ENCODE measurements at places on chromosomes 12 and 14.

- no peak for DNase-seq
Observed at GRCh38 chr12:10557329-10557728, 51.6 kb downstream of the EIF2S3B start.

DNA sequence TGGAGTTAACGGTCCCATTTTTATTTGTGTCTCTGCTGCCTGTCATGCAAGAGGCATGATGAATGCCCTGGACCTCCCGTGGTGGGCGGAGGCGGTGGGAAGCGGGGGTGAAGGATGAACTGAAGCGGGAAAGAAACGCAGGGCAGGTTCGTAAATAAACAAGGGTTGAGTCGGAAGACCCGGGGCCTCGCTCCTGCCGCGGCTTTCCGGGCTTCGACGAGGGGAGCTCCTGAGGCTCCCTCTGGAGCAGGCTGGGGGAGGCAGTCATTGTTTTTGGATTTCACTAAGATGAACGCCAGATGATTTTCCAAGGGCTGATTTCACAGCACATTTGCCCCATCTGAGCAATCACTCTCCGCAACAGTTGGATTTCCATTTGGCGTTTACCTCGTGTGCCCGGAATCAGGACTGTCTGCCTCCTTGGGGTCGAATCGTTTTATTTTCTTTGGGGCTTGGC, 130.2 kb downstream of the SLC38A6 start:
- no peak for DNase-seq

- no peak for DNase-seq
Observed at GRCh38 chr12:49647827-49648711, 24.7 kb downstream of the PRPF40B start.

DNA sequence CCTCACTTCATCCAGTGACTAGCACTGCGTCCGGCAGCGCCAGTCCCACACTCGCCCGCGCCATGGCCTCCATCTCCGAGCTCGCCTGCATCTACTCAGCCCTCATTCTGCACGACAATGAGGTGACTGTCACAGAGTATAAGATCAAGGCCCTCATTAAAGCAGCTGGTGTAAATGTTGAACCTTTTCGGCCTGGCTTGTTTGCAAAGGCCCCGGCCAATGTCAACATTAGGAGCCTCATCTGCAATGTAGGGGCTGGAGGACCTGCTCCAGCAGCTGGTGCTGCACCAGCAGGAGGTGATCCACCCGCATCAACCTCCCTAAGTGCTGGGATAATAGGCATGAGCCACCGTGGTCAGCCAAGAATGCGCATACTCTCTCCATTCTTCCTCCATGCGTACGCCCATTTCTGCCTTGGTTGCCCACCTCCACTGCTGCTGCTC, 59.9 kb downstream of the IRF2BPL start:
- DNase-seq = peak; percentile 35

GRCh38 chr14:86333493-86333892, 803.5 kb downstream of the FLRT2 start:
- no peak for DNase-seq

DNA sequence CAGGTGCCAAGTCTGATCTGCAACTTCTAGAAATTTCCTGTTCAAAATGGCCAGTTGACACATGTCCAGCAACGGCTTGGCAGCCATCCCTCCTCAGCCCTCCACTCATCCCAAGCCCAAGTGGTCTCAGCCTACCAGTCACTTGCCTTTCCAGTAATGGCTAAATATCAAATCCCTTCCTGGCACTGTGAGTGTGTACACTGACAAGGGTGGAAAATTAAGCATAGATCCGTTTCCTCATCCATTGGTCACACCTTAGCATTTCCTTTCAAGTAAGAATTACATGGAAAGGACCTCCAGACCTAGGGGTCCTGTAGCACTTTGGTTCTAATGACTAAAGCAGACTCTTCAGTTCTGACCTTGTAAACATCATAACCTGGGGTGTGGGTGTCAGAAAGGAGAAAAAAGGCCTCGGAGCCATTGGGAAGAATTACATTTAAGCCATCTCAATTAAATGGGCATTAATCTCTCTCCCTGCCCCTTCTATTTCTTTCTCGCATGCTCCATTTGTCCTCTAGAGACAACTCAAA, 15.4 kb downstream of the LLPH start:
- DNase-seq = no peak

DNA sequence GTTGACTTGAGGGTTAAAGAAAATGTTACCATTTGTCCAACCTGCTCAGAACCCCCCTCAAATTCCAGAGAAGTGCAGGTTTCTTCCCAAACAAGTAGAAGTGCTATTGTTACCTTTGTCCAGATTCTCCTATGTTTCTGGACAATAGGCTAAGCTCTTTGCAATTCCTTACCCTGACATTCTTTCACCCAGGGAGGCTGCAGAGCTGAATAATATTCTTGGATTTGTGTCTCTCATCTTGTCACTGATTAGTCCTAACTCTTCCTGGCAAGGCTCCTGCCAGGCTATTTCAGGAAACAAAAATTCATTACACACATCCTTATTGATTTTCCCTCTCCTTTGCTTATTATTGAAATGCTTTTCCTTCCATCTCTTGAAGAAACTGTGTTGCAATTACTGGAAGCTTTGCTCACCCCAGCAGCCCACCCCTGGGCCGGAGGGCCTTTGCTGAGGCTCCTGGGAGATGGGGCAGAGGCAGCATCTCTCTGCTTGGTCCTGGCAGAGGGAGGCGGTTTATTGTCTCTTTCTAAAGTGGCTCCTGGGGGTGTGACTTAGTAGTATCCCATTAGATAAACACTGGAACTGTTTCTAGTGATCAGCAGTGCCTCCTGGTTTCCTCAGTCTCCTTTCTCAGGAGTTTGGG, 207.5 kb upstream of the PELI2 start:
- DNase-seq = no peak

DNA sequence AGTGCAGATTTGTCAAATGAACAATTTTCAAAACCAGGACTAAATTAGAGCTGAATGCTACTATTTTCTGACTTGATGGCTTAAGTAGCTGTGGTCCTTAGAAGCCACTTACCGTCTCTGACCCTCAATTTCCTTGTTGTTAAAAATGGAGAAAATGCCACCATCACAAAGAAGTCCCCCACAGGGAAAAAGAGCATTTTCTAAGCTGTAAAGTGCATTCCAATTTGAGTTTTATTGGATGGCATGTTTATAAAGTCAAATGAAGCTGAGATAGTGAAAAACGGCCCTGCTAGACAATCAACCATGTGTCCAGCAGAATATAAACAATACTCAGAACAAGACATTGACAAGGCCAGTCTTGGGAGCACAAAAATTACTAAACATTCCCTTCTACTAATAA, 53.6 kb downstream of the GOLGA5 start:
- no peak for DNase-seq

All from astrocyte of the hippocampus (primary cell).